ENCODE measurements at places on chromosomes 3 and 15.
A peak's percentile ranks its signal among the peaks of the same experiment; 100 is the strongest.

GRCh38 chr3:64685331-64685799 lies 2.4 kb downstream of the ADAMTS9 start:
- H3K27ac ChIP-seq = no peak overlapping the region
- no peak for DNase-seq
- H3K4me3 ChIP-seq = no peak overlapping the region
- H3K36me3 ChIP-seq = no peaks in the 10 kb centered on the region
- H3K4me1 ChIP-seq = peaks cover 8% of the 10 kb centered on the region

GRCh38 chr3:95758707-95759106 lies 1055.7 kb upstream of the EPHA6 start:
- H3K4me1 ChIP-seq = no peaks in the 10 kb centered on the region
- no peak overlapping the region for H3K27ac ChIP-seq
- H3K27me3 ChIP-seq = no peaks in the 10 kb centered on the region
- H3K36me3 ChIP-seq = no peaks in the 10 kb centered on the region
- no peak for DNase-seq
- H3K4me3 ChIP-seq = no peak overlapping the region

DNA sequence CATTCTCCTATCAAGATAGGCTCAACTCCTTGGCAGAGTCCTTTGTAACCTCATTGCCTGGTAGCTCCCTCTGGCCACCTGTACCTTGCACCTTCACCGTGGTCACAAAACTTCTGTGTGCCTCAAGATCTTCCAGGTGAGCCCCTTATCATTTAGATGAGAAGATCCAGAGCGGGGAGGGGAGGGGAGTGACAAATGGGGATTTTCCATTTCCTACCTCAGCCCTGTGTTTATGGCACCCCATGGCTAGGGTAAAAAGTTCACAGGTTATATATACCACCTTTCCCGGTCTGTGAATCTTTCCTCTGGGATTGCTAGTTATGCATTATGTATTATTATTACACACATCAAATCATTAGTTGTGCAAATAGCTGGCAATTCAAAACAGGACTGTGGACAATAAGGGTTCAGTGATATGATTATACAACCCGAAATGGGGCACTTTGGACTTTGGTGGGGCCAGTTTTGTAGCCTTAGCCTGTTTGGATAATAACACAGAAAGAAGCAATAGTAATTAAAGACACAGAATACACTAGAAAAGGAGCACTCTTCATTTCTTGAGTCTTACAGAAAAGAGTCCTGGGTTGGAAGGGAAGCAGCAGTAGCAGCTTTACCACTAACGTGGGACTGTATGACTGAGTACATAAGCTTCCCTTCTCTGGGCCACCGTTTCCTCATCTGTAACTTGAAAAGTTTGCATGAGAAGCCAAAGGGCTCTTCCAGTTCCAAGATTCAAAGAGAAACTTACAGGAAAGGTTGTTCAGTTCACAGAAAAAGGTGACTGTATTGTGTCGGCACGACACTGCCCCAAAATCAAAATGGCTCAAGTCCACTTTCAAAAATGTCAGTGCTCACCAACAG lies 7.1 kb downstream of the TLE3 start:
- H3K36me3 ChIP-seq = peaks cover 41% of the 10 kb centered on the region
- no peak for DNase-seq
- no peak overlapping the region for H3K4me3 ChIP-seq
- H3K4me1 ChIP-seq = peaks cover 92% of the 10 kb centered on the region
- no peaks in the 10 kb centered on the region for H3K27me3 ChIP-seq
- H3K27ac ChIP-seq = no peak overlapping the region

DNA sequence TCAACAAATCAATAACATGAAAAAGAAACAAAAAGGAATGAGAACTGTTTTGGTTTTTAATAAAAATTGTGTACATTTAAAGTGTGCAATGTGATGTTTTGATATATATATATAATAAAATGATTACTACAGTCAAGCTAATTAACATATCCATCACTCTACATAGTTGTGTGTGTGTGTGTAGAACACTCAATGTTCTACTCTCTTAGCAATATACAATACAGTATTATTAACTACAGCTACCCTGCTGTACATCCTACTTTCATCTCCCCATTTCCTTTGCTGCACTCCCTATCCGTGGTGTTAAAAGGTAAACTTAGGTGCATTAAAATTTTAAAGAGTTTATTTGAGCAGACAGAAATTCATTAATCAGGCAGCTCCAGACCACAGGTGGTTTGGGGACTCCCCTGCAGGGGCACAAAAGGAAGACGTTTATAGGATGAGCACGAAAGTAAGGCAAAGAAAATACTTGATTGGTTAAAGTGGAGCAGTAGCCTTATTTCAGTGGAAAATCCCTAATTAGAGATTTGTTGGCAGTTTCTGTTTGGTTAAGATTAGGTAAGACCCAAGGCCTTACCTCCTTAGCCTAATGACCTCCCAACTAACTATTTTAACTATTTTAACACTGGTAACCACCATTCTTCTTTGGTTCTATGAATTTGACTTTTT lies 61.8 kb upstream of the SNRK start:
- no peak overlapping the region for H3K4me3 ChIP-seq
- H3K27ac ChIP-seq = peak overlapping the region; percentile 20
- H3K36me3 ChIP-seq = peaks cover 3% of the 10 kb centered on the region
- H3K4me1 ChIP-seq = peaks cover 22% of the 10 kb centered on the region

GRCh38 chr15:41161736-41162135 lies 45.7 kb upstream of the INO80 start:
- no peak overlapping the region for H3K27ac ChIP-seq
- no peaks in the 10 kb centered on the region for H3K4me1 ChIP-seq
- H3K36me3 ChIP-seq = peaks cover 6% of the 10 kb centered on the region
- no peak for DNase-seq

- DNase-seq = no peak
- H3K27me3 ChIP-seq = no peaks in the 10 kb centered on the region
- no peaks in the 10 kb centered on the region for H3K36me3 ChIP-seq
These were observed 15.4 kb downstream of the DPH3 start for GRCh38 chr3:16249336-16249735.

DNA sequence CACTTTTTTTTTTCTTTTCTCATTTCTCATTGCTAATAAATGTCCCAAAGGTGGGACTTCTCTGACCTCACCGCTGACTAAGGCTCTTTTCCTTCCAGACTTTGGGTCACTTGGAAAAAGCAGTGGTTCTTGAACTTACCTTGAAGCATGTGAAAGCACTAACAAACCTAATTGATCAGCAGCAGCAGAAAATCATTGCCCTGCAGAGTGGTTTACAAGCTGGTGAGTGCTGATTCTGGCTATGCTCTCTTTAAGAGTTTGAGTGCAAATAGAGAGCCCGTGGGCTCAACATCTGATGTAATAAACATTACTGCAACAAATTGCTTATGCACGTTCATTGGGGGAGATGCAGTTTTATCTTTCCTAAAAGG lies 2.0 kb downstream of the BHLHE40 start:
- peak overlapping the region; percentile 99 for H3K4me3 ChIP-seq
- H3K27me3 ChIP-seq = no peaks in the 10 kb centered on the region
- H3K27ac ChIP-seq = peak overlapping the region; percentile 99
- peak; percentile 11 for DNase-seq
- H3K4me1 ChIP-seq = peaks cover 64% of the 10 kb centered on the region

DNA sequence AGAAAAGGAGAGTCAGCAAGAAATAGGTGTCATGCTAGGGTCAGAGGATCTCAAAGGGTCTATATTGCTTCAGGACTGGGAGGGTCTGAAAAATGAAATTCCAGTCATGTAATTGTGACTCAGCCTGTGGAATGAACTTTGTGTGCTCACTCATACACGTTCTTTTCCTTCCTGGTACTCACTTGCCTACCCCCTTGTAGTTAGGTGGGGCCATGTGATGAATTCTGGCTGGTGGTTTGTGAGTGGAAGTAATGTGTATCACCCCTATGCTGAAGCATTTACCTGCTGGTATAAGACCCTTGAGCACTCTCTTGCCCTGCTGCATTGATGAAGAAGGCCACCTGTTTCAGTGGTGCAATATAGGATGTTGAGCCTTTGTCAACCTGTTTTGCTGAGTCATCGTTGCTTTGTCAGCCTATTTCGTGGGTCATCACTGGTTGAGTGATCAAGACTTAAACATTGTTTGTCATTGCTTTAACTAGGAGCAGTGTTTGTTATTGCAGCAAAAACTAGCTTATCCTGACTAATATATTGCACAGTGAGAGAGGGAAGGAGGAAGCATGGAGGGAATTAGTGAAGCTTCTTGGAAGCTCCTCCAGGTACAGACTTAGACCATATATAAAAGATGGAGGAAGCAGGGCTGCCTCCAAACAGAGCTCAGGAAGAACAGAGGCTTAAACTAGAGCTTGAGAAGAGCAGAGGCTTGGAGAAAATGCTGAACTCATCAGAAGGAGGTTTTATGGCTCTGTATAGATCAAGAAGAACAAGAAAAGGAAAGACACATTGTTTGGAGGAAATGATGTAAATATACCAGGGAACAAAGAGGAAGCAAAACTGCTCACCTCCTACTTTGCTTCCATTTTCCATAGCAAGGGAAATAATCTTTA lies 28.9 kb downstream of the TLNRD1 start:
- no peak for DNase-seq
- no peak overlapping the region for H3K27ac ChIP-seq
- no peaks in the 10 kb centered on the region for H3K36me3 ChIP-seq
- no peak overlapping the region for H3K4me3 ChIP-seq
- H3K4me1 ChIP-seq = peaks cover 5% of the 10 kb centered on the region
- peaks cover 17% of the 10 kb centered on the region for H3K27me3 ChIP-seq

GRCh38 chr3:37030588-37030987 lies 37.3 kb downstream of the MLH1 start:
- no peaks in the 10 kb centered on the region for H3K27me3 ChIP-seq
- no peak for DNase-seq
- H3K4me1 ChIP-seq = peaks cover 9% of the 10 kb centered on the region
- no peak overlapping the region for H3K27ac ChIP-seq
- no peak overlapping the region for H3K4me3 ChIP-seq
- H3K36me3 ChIP-seq = peaks cover 54% of the 10 kb centered on the region

Measured in effector memory CD8-positive, alpha-beta T cell (primary cell).